ENCODE measurements at places on chromosomes 6 and 20.

DNA sequence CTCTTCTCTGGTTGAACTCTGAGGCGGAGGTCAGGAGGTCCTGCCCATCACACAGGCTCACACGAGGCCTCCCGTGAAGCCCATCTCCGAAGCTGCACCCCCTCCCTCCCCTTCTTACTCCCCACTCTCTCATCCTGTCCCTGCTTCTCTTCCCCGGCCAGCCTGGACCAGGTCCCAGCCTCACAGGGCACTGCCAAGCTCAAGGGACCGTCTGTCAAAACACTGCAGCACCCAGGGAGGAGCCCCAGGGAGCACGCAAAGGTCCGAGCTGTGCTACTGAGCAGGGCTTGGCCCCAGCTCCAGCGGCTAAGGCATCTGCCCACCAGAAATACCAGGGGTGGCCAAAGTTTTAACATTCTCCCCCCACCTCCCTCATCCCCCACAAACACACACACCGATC is 70.0 kb downstream of the PSMG4 start:
- peak; percentile 63 for DNase-seq
- H3K4me3 ChIP-seq = no peak overlapping the region
- H3K36me3 ChIP-seq = no peaks in the 10 kb centered on the region
- no peaks in the 10 kb centered on the region for H3K27me3 ChIP-seq

DNA sequence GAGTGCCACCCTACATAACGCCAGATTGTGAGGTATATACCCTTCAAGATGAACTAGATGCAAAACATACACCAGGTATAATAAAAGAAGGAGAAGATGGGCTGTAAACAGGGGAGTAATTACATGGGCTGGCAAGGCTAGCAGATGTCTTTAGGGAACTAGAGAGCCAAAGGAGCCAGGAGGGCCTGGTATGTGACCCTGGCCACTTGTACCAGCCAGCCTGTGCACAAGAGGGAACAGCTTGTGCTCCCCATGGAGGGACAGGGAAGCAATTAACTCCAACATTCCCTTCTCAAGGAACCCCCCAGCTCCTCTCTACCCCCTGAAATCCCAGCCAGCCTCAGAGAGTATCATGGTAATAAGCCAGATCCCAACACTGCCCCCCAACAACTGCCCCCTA is 139.9 kb downstream of the HIVEP2 start:
- peak; percentile 44 for DNase-seq
- H3K27ac ChIP-seq = no peak overlapping the region
- H3K4me1 ChIP-seq = no peaks in the 10 kb centered on the region
- no peaks in the 10 kb centered on the region for H3K36me3 ChIP-seq
- no peak overlapping the region for H3K4me3 ChIP-seq
- H3K27me3 ChIP-seq = no peaks in the 10 kb centered on the region

DNA sequence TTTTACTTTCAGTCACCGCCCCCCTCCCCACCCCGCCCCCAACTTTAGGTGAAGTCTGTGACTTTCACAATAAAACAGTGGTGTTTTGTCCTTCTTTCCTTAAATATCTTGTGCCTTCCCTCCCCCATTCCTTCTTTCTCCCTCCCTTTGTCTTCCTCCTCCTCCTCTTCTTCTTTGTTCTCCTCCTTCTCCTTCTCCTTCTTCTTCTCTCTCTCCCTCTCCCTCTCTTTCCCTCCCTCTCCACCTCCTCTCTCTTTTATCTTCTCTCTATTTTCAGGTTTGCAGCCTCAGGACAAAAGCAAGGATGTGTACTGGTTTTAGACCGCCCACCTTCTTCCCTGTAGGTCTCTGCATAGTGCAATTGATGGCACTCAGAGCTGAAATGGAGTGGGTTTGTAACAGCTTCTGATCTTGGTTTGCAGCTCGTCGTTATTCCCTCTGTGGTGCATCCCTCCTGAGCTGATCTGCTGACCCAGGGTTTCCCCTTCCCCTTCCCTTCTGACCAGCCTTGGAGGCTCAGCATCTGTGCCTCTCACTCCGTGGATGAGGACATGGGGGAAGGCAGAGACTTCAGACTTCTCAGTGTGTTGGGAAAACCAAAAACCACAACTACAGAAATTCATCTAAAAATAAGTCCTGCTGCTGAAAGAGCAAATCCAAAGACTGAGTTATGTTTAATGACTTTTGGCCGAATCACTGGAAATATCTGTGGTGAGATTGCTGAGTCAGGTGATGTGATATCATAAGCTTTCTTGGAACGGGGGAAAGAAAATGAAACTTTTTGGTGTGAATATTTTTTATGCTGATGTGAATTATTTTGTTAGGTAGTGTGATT is 6.9 kb downstream of the VGLL2 start:
- no peak overlapping the region for H3K27ac ChIP-seq
- no peaks in the 10 kb centered on the region for H3K36me3 ChIP-seq
- no peak overlapping the region for H3K4me3 ChIP-seq
- no peak for DNase-seq
- H3K4me1 ChIP-seq = peaks cover 5% of the 10 kb centered on the region

DNA sequence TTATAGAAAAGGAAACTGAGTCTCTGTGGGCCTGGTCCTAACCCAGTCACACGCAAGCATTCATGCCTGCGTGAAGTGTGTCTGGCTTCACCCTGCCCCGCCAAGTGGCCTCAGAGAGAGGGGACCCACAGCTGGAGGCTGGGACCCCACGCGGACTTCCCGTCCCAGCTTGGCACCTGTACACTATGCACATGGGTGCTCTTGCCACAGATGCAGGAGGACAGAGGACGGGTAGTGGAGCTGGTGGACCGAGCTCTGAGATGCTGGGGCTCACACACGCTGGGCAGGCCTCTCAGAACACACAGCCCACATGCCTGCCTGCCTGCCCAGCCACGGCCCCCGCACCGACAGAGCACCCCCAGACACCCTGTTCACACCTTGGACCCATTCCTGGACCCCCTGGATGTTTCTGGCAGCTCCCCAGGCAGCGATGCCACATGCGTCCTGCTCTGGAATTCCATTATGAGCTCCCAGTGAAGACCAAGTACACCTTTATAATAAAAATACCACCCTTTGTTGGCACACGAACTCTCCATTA is 24.9 kb upstream of the SMOC2 start:
- no peak overlapping the region for H3K27ac ChIP-seq
- H3K27me3 ChIP-seq = no peaks in the 10 kb centered on the region
- DNase-seq = no peak

- H3K36me3 ChIP-seq = no peaks in the 10 kb centered on the region
- H3K27me3 ChIP-seq = no peaks in the 10 kb centered on the region
- no peaks in the 10 kb centered on the region for H3K4me1 ChIP-seq
- H3K27ac ChIP-seq = no peak overlapping the region
Observed at GRCh38 chr20:38386851-38387250, 40.6 kb downstream of the LBP start.

- no peak overlapping the region for H3K27ac ChIP-seq
- H3K4me1 ChIP-seq = no peaks in the 10 kb centered on the region
- no peak overlapping the region for H3K4me3 ChIP-seq
Observed at GRCh38 chr6:170572704-170573466, 11.6 kb downstream of the PDCD2 start.

- no peaks in the 10 kb centered on the region for H3K27me3 ChIP-seq
- peak; percentile 78 for DNase-seq
- H3K27ac ChIP-seq = no peak overlapping the region
- no peak overlapping the region for H3K4me3 ChIP-seq
Observed at GRCh38 chr20:18224968-18225568, 63.3 kb upstream of the ZNF133 start.

- no peaks in the 10 kb centered on the region for H3K4me1 ChIP-seq
- no peaks in the 10 kb centered on the region for H3K36me3 ChIP-seq
- DNase-seq = no peak
- H3K27ac ChIP-seq = no peak overlapping the region
- no peaks in the 10 kb centered on the region for H3K27me3 ChIP-seq
- no peak overlapping the region for H3K4me3 ChIP-seq
Observed at GRCh38 chr6:70531133-70531532, 35.6 kb upstream of the SDHAF4 start.

- no peak overlapping the region for H3K4me3 ChIP-seq
- H3K36me3 ChIP-seq = no peaks in the 10 kb centered on the region
- H3K4me1 ChIP-seq = no peaks in the 10 kb centered on the region
- H3K27me3 ChIP-seq = no peaks in the 10 kb centered on the region
- no peak overlapping the region for H3K27ac ChIP-seq
Observed at GRCh38 chr20:39602649-39603048, 640.5 kb downstream of the DHX35 start.

- no peaks in the 10 kb centered on the region for H3K36me3 ChIP-seq
- H3K4me1 ChIP-seq = peaks cover 39% of the 10 kb centered on the region
- H3K27ac ChIP-seq = peak within 1 kb of the TSS; percentile 12
Observed at GRCh38 chr20:3681931-3682781, at the start of gene ADAM33. Gene ADAM33, minus strand, starts transcription at chr20:3682010. Its CDS starts 6 bp downstream, at chr20:3682004.

DNA sequence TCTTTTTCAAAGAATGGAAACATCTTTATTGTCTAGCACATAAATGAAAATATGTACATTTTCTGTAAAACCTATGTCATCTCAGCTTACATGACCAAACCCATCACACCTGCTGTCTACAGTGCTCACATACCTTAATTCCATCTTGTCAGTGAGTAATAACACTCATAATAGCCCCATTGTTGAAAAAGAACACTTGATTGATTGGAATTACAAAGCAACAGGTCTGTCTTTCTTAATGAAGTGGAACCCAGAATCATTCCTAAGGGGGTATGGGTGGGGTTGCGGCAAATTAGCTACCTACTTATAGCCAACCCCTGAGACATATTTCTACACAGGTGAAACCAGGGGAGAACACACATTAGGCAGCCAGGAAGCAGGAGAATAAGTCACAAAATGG is 20.2 kb downstream of the ADGRF4 start:
- no peak for DNase-seq
- no peak overlapping the region for H3K27ac ChIP-seq
- H3K4me3 ChIP-seq = no peak overlapping the region
- no peaks in the 10 kb centered on the region for H3K4me1 ChIP-seq
- no peaks in the 10 kb centered on the region for H3K36me3 ChIP-seq
- no peaks in the 10 kb centered on the region for H3K27me3 ChIP-seq

- H3K4me3 ChIP-seq = no peak overlapping the region
- no peaks in the 10 kb centered on the region for H3K36me3 ChIP-seq
- no peak overlapping the region for H3K27ac ChIP-seq
- H3K27me3 ChIP-seq = no peaks in the 10 kb centered on the region
- DNase-seq = no peak
Observed at GRCh38 chr6:32642720-32643106, 5.5 kb downstream of the HLA-DQA1 start.

DNA sequence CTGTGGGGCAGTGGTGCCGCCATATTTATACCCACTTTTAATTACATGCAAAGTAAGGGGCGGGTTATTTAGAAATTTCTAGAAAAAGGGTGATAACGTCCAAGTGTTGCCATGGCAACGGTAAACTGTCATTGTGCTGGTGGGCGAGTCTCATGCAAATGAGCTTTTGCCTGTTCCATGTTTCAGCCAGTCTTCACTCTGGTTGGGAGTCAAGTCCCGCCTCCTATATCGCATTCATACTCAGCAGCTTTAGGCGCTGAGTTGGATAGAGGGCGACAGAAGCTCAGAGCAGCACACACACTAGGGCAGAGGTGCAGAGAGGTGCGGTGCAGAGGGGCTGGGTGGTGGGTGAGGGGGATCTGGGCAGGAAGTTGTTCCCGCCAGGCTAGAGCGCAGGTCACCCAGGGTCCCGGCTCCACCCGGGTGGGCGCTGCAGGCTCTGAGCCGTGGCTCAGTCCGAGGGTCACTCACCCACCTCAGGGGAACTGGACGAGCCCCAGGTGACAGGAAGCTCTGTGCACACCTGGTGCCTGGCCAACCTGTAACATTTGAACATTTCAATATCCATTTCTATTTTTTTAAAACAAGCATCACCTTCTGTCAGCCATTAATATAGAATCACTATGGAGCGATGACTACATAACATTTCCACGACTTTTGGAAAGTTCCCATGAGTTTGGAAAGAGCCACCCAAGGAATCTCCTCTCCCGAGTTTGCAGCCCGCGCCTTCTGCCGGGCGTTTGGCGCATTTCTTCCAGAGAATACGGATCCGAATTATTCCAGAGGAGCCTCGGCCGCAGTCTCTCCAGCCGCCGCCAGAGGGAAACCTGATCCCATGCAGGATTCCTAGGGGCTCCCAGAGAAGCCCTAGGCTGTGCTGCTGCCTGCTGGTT is 89.1 kb upstream of the PHACTR3 start:
- peak; percentile 70 for DNase-seq
- H3K27me3 ChIP-seq = no peaks in the 10 kb centered on the region
- H3K36me3 ChIP-seq = no peaks in the 10 kb centered on the region
- no peak overlapping the region for H3K27ac ChIP-seq
- H3K4me3 ChIP-seq = no peak overlapping the region

DNA sequence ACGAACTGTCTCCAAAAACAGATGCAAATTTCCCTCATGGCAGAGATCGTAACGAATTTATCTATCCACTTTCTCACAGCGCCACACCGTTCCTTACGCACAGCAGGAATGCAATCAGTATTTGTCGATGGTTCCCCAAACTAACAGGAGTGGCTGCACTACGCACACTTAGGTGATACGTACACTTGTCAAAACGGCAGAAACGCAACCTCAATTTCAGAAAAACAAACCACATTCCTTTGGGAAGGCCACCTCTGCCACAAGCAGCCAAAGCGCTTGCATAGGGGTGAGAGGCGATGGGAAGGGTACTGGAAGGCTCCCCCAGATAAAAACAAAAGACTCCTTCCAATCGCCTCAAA is 638 bp downstream of the MDN1 start:
- H3K27ac ChIP-seq = peak overlapping the region; percentile 88
- peaks cover 11% of the 10 kb centered on the region for H3K4me1 ChIP-seq
- H3K36me3 ChIP-seq = no peaks in the 10 kb centered on the region

DNA sequence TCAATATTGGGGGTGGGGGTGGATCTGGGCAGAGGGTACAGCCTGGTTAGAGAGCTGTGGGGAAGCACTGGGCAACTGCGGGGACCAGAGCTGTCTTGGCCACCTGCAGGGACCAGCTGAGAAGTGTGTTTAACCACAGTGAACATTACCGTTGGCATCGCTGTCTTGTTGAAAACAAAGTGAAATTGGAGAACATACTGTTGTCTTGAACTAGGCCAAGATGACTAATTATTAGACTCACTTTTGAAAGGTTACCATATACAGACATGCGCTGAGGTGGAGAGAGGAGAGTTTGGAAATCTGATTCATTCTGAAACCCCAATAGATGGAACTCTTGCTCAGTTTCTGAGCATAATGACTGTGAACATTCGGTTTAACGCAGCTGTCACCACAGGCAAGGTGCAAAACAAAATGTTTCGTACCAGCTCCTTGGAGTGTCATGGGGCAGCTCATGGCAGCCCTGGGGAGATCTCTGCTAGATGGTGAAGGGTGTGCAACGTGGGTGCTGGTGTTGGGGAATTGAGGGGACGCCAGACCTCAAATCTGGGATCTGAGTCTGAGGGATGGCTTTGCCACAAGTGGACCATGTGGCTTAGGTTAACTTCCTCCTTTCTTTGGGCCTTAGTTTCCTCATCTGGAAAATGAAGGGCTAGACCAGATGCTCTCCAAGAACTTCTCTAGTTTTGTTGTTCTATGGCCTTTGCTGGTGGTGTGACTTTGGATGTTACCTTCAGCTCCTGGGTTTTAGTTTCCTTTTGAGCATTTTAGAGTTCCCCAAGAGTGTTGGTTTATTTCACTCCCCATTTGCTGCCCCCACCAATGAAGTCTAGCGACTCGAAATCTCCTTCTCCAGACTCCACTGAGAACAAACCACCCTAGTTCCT is 24.6 kb upstream of the GTSF1L start:
- DNase-seq = no peak
- H3K4me3 ChIP-seq = no peak overlapping the region
- no peaks in the 10 kb centered on the region for H3K36me3 ChIP-seq
- no peak overlapping the region for H3K27ac ChIP-seq
